ENCODE measurements at places on chromosomes 3 and 15.

- DNase-seq, result no peak
Observed at GRCh38 chr3:48000212-48000611, 16.0 kb downstream of the MAP4 start.

- no peak for DNase-seq
Observed at GRCh38 chr3:186099178-186099577, 9.7 kb downstream of the ETV5 start.

DNA sequence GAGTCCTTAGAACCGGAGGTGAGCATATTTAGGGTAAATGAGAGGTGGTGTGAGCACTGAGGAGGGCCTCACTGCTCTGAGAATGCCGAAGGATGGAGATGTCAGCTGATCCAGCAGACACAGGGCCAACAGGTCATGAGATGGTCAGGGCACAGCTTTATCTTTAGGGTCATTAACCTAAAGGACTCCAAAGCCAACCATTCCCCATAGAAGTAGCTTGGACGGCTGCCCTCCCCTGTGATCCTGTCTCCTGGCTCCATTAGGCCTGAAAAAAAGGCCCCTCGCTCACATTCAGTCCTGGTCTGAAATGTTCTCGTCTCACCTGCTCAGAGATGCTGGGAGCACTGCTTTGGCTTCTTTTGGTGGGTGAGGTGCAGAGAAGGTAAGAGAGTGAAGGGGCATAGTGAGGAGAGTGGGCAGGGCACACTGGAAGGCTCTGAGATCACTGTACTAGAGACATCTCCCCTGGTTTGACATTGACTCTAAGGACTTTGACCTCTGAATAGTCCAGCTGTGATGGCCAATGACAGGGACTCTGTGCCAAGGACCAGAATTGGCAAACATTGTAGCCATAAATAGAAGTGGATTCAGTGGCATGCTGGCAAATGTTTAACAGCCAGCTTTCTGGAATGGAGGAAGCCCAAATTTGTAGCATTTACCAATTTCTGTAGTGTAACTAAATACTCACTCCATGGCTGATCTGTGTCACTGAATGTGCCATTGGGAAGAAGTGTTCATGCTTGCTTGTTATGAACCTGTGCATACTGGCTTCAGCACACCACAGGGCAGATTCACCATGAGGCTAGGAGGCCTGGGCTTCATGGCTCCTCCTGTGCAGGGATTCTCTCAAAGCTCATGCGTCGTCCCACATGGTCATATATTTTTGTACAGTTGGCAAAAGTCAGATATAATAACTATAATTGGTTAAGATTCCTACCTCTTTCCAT, 76.2 kb upstream of the MRPS22 start:
- no peak for DNase-seq

- DNase-seq, result no peak
Observed at GRCh38 chr3:70919091-70919490, 606.7 kb upstream of the MDFIC2 start.

GRCh38 chr3:34056951-34057390, 258.5 kb downstream of the PDCD6IP start:
- DNase-seq, result no peak

DNA sequence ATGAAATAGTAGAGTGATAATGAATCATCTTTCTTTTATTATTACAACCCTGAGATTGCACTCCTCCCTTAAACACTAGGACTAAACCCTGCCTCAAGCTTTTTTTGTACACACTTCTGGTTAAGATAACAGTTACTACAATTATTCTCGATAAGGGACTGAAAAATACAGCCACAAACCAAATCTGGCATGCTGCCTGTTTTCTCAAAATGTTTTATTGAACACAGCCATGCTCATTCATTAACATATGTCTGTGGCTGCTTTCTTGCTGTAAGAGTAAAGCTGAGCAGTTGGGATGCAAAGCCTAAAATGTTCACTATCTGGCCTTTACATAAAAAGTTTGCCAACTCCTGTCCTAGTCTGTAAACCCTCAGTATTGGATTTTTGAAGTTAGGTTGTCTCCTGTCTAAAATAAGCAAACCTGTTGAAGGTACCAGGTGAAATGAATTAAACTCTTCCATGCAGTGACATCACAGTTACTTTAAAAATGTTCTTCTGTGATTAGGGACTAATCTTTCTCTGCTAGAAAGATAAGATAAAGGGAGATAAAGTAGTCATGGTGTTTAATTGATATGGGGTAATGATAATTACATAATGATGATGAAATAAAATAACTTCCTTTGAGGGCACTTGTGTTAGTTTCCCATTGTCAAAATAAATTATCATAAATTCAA, 218.2 kb downstream of the STXBP5L start:
- no peak for DNase-seq

DNA sequence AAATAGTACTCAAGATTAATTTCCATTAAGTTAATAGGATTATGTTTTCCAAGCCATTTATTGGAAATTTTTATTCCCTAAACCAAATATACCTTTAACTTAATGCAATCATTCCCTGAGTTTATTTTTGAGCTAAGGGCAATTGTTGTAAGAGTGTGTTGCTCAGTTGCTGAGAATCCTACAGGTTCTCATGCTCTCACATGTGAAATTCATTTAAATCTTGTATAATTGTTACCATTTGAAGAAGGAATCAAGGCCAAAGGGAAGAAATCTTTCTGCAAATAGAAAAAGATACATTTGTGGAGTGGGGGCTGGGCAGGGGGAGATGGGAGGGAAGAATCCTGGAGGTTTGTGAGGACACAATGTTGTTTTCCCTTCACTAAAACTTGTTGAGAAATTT, 202.7 kb upstream of the STRIT1 start:
- no peak for DNase-seq

- no peak for DNase-seq
Observed at GRCh38 chr3:157063926-157064325, 96.0 kb downstream of the CCNL1 start.

- DNase-seq, result no peak
Observed at GRCh38 chr3:144010371-144010770, 38.7 kb downstream of the DIPK2A start.

DNA sequence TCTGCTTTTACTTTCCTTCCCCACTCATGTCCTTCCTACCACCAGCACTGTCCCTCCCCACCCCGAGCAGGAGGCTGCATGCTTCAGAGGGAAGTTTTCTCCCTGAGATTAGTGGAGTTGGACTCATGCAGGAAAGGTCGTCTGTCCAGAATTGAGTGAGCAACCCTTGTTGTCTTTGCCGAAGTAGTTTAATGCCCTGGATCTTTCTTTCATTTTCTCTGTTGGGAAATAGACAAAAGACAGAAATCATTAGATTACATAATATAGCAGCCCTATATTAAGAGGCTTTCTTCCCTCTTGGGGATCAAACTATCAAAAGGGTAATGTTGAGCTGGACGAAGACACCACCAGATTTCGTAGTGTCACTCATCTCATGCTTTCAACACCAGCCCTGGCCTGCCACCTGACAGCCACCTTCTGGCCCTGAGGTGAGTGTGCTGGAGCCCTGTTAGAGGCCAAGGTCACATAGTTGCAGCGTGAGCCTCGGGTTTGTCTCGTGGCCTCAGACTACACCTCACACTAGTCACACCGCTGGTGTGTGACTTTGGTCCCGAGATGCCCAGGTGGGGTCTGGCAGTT, 231.0 kb downstream of the ITPR1 start:
- no peak for DNase-seq

DNA sequence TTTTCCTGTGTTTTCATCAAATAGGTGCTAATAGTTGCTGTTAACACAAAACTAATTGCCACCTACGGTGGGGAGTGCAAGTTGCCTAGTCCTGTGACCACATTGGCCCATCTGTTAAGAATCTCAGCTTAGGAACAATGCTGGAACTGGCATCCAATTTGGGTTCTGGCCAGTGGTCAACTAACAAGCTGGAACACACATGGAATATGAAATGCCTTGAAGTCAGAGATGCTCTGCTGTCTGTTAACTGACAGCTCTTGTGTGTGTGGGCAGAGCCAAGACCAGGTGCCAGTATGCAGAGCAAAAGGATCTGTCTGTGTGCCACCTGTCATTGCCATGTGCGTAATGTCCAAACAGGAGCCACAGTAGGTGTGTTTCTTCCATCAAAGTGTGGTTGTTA, 460.8 kb downstream of the ROBO2 start:
- no peak for DNase-seq

- no peak for DNase-seq
Observed at GRCh38 chr3:141193066-141193830, 38.4 kb upstream of the PXYLP1 start.

DNA sequence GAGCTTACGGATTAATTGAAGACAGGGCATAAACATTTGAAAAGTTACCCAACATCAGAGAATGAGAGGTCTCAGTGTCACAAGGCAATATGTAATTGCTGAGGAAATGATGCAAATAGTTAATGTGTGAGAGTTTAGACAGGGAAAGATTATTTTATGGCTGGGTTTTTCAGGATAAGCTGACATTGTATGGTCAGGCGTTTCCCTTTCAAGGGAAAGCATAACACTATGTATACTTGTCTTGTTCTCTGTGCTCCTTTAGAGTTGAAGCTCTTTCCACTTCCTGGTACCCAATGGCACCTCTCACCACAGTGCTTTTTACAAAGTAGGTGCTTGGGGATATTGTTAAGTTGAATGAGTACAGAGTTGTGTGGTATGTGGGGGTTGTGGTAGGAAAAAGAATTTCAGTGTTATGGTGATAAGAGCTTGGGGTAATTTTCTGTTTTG, 19.9 kb downstream of the IQGAP1 start:
- DNase-seq, result peak; percentile 71

- no peak for DNase-seq
Observed at GRCh38 chr15:24899795-24900194, 55.0 kb upstream of the SNRPN start.

GRCh38 chr3:46360907-46361306, 7.0 kb downstream of the CCR2 start:
- DNase-seq, result no peak

- peak; percentile 77 for DNase-seq
Observed at GRCh38 chr3:11236588-11237461, 35.4 kb upstream of the ATG7 start.

GRCh38 chr3:179301645-179302044, 21.2 kb upstream of the ZNF639 start:
- no peak for DNase-seq

- no peak for DNase-seq
Observed at GRCh38 chr15:46232471-46232870, 597.6 kb downstream of the SQOR start.

DNA sequence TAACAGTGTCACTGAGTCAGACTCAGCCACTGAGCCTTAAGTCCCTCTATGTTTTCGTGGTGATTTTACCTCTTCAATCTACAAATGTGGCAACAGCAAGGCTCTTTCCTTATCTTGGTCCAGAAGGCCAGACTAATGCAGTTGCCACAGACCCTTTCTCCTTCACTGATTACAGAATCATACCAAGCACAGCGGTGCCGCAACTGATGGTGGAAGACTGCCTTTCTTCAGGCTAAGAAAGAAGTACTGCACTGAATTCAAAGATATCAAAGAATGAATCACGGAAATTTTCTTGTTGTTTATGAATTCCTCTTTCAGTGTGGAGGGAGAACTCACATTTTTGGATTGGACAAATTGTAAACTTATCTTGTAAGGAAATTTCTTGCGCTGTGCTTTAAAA, 18.6 kb downstream of the DCP1A start:
- no peak for DNase-seq

DNA sequence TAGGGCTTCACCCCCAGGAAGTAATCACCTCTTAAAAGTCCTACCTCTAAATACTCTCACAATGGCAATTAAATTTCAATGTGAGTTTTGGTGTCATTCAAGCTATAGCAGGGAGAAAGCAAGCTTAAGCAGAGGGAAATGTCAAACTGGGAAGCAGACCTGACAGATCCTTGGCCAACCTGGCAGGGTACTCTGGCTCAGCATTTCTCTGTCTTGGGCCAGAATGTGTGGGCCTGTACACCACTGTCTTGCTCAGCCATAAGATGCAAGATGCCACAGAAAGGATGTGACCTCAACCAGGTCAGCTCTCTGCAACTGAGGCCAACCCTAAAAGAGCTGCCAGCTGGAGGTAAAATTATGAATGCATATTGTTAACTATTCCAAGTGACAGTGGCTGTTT, 130.6 kb upstream of the CMC1 start:
- no peak for DNase-seq

DNA sequence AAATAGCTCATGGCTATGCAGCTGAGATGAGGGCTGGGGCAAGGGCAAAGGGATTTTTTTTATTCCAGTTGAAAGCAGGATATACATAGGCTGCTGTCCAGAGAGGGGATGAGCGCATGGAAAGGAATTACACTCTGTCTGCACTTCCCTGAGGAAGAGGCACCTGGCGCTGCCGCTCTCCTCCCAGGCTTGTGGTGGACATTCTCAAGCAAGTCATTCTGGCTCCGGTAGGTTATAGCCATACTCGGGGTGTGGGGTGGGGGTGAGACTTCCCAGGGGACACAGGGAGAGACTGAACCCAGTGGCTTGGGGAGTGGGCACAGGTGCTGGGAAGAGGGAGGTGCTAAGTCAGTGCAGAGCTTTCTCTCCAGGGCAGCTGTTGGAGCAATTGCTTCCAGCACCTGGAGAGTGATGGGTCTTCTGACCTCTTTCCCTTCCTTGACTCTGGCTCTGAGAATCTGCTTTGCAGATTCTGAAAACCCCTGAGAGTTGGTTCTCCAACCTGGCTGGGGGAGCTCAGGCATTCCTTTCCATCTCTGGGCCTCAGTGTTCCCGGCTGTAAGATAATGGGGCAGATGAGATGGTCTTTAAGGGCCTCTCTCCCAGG, 24.3 kb downstream of the CYP8B1 start:
- no peak for DNase-seq

DNA sequence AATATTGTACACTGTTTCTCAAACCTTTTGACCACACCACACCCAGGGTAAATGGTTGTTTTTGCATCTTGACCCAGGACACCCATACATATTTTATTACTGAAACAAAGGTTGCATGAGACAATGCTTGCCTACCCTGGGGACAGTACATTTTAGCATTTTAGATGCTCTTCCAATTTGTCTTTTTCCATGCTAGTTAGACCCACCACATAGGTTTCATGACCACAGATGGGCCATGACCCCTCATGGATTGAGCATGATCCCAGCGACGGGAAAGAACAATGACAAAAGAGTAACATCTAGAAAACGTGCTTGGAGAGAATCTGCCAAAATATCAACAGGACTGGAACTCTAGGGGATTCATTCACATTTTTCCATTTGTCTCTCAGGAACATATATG, 161.0 kb upstream of the PFN2 start:
- DNase-seq, result no peak

GRCh38 chr3:101038393-101038792, 45.2 kb upstream of the ABI3BP start:
- no peak for DNase-seq

- no peak for DNase-seq
Observed at GRCh38 chr3:188370081-188370830, 216.3 kb downstream of the LPP start.

DNA sequence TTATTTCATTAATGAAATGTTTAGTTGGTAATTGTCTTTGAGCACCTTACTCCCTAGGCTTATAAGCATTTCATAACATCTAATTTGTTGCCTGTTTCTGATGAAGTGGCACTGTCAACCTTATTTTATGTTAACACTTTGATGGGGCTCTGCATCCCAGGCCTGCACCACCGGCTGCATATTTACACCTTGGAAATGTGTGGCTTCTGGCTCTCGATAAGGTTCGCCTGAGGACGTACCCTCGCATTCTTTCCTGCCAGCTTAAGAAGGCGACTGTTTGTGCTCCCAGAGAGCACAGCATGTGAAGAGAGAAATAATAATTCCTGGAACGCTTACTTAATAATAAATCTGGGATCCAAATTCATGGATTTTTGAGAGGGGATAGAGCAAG, 763.3 kb upstream of the CFAP20DC start:
- no peak for DNase-seq

- DNase-seq, result no peak
Observed at GRCh38 chr3:171817074-171817800, 7.0 kb upstream of the PLD1 start.

All from CD4-positive, alpha-beta T cell treated with Interleukin-10 for 1 hour (primary cell).